ENCODE measurements at places on chromosomes 2 and 18. TPM values are rescaled to one million over a fixed set of nuclear protein-coding genes. Genes with fewer than 3 reads are reported as not detected.

The PRKD3 gene
- total RNA-seq = 7.0 TPM

- H3K36me3 ChIP-seq = no peaks in the 10 kb centered on the region
- no peak overlapping the region for H3K27ac ChIP-seq
- no peaks in the 10 kb centered on the region for H3K27me3 ChIP-seq
These were observed 2.7 kb downstream of the EHD3 start for GRCh38 chr2:31236433-31237205.

GRCh38 chr2:64770137-64770780, 116.5 kb upstream of the SERTAD2 start:
- peaks cover 15% of the 10 kb centered on the region for H3K4me1 ChIP-seq
- H3K4me3 ChIP-seq = no peak overlapping the region
- H3K27ac ChIP-seq = no peak overlapping the region
- H3K36me3 ChIP-seq = no peaks in the 10 kb centered on the region
- DNase-seq = no peak
- no peaks in the 10 kb centered on the region for H3K27me3 ChIP-seq

DNA sequence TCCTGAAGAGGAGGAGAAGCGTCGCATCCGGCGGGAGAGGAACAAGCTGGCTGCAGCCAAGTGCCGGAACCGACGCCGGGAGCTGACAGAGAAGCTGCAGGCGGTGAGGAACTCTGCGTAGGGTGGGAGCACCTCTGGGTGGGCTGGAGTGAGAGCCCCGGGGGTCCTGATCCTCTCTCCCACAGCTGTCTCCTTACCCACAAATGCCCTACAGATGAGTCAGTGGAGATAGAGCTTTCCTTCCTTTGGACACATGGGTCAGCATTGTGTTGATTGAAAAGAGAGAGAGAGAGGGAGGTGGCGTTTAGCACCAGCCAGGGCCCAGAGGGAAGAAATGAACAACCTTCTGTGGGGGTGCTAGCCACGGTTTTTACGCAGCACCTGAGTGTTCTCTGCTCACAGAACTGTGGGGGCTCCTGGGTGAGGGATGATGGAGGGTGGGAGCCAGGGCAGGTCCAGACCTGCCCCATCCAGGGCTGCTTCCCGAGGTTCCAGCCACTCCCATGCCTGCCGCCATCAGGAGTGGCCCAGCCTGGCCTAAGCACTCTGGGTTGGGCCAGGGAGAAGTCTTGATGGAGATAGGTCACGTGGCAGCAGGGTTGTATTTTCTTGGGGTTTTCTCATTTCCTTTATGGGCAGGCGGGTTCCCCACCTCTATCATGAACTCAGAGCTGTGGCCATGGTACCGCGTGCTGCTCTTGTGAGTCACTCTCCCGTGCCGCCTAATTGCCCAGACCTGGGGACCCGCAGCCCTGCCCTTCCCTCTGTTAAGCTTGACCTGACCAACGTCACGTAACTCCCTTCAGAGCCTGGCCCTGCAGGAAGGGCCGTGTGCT, 16.3 kb downstream of the FOSL2 start:
- DNase-seq = peak; percentile 63
- H3K4me3 ChIP-seq = no peak overlapping the region

GRCh38 chr2:25340181-25340921, 1.4 kb downstream of the DNMT3A start:
- H3K27me3 ChIP-seq = no peaks in the 10 kb centered on the region
- H3K4me3 ChIP-seq = peak overlapping the region; percentile 80
- DNase-seq = peak; percentile 86

DNA sequence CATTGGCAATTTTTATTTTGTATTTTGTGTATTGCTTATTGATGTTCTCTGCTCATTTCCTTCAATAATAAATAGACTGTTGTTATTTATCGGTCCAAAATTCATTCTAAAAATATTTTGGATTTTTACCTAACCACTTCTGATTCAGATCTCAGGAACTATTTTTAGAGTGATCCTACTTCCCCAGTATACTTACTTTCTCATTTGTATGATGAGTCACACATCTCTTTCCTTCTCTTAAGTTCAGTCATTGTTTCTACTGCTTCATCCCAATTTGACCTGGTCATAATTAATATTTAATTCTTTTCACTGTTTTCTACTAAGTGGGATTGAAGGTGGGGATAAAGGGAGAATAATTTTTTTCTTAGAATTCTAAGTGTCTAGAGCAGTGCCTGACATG, 75.1 kb downstream of the AGPS start:
- H3K4me3 ChIP-seq = no peak overlapping the region
- no peaks in the 10 kb centered on the region for H3K4me1 ChIP-seq
- no peak for DNase-seq
- no peaks in the 10 kb centered on the region for H3K36me3 ChIP-seq
- H3K27me3 ChIP-seq = no peaks in the 10 kb centered on the region

DNA sequence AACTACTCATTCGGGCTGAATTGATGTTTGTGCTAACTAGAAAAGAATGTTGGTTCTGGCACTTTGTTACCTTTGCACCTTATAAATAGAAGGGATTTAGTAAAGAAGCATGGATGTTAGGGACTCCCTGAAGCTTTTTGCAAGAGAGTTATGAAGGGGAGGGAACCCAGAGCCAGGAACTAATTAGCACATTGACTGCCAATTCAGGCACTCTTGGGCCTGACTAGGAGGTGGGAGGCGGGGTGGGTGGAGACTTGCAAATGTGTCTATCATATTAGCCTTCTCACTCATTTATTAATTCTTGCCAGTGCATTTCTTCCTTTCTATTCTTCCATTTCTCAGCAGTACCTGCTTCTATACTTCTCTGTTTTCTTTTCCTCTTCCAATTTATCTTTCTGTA, 1022.4 kb downstream of the TMEM182 start:
- no peak overlapping the region for H3K27ac ChIP-seq
- H3K36me3 ChIP-seq = no peaks in the 10 kb centered on the region
- H3K4me1 ChIP-seq = no peaks in the 10 kb centered on the region
- H3K27me3 ChIP-seq = no peaks in the 10 kb centered on the region
- H3K4me3 ChIP-seq = no peak overlapping the region

DNA sequence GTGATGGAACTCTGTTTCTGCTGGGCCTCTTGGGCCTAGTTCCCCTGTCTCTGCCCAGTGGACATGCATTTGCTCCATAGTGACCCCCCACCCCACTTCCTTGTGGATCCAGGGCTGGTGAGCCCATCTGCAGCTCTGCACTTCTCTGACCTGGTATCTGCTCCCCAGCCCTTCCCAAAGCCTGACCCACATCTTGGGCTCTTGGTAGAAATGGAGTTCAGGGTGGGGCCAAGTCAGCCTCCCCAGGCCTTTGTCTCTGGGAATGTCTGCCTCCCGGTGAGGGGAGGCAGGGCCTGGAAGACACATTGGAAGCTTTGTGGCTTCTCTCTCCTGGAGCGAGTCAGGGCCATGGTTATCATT, 6.3 kb upstream of the TRAF3IP1 start:
- H3K36me3 ChIP-seq = no peaks in the 10 kb centered on the region
- H3K27ac ChIP-seq = no peak overlapping the region
- H3K4me1 ChIP-seq = no peaks in the 10 kb centered on the region
- no peaks in the 10 kb centered on the region for H3K27me3 ChIP-seq
- no peak for DNase-seq

DNA sequence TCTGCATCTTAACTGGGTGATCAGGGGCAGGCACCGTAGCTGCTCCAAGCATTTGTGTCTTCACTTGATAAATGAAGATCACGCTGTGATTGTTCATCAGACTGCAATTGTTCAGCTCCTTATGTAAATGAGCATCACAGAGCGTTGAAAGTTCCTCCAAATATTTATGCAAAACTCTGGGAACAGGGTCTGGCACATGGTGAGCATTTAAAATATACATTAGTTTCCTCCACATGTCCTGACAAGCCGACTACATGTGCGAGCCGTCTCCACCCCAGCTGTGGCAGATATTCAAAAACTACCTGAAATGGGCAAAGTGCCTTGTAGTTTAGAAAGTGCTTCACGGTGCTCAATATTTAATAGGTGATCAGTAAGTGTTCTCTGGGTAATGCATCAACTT, 175.1 kb upstream of the ID2 start:
- no peak overlapping the region for H3K4me3 ChIP-seq
- no peak for DNase-seq
- no peaks in the 10 kb centered on the region for H3K36me3 ChIP-seq
- H3K27me3 ChIP-seq = no peaks in the 10 kb centered on the region
- no peaks in the 10 kb centered on the region for H3K4me1 ChIP-seq
- H3K27ac ChIP-seq = no peak overlapping the region
